ENCODE measurements at places on chromosomes 2 and 18.
A peak's percentile ranks its signal among the peaks of the same experiment; 100 is the strongest.

DNA sequence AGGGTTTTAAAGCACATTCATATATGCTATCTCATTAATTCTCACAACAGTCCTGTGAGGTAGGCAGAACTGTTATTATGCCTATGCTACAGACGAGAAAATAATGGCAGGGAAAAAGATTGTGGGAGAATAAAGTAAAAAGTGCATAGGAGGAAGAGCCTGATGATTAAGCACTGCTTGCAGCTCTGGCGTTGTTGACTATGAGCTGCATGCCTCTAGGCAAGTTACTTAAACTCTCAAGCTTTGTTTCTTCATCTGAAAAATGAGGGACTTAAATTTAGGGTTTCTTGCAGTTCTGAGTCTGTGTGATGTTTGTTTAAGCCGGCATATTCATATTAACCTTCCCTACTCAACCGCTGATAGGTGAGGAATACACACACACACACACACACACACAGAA lies 51.6 kb upstream of the RAPH1 start:
- no peak for DNase-seq

DNA sequence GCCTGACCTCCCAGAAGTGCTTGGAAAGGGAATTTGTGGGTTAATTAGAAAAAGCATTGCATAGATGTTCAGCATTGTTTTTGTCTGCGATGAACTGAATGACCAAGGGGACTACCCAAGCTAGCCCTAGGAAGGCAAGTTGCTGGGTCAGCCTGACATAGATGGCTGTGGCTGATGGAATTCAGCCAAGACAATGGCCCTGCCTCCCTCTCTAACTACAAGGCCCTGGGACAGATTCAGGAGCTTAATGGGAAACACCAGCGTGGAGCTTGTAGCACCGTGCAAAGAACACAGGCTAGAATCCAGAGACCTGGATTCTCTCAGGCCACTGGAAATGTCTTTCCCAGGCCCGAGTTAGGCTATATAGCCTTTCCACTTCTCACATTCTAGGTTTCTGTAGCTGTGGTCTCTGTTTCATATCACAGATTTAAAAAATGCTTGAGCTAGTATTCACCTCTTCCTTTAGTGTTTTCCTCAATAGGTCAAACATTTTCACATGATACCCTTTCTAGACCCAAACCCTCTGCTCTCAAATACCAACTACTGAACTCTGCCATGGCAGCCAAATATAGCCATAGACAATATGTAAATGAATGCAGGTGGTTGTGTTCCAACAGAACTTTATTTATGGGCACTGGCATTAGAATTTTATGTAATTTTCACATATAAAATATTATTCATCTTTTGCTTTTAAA lies 294.3 kb upstream of the MEX3C start:
- DNase-seq, result no peak

- DNase-seq, result no peak
Measured at GRCh38 chr2:144694456-144694855, 174.5 kb upstream of the ZEB2 start.

- DNase-seq, result no peak
Measured at GRCh38 chr18:48139431-48140347, 209.2 kb upstream of the SMAD2 start.

- DNase-seq, result no peak
Measured at GRCh38 chr2:173240083-173240482, 114.6 kb upstream of the CDCA7 start.

GRCh38 chr2:178767094-178768060 lies 39.8 kb downstream of the TTN start:
- no peak for DNase-seq

DNA sequence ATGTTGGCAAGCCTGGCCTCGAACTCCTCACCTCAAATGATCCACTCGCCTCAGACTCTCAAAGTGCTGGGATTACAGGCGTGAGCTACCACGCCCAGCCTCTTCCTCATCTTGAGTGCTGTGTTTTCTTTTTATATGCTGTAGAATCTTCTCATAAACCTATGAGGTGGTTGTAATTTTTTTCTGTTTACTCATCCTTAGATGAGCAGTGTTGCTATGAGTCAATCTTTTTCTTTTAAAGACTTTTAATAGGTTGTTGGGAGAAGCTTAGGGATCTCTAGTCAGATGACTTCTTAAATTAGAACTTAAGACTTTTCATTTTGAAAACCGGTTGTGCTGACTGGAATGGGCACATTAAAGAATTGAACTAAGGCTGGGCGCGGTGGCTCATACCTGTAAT lies 8.7 kb upstream of the AAK1 start:
- no peak for DNase-seq

DNA sequence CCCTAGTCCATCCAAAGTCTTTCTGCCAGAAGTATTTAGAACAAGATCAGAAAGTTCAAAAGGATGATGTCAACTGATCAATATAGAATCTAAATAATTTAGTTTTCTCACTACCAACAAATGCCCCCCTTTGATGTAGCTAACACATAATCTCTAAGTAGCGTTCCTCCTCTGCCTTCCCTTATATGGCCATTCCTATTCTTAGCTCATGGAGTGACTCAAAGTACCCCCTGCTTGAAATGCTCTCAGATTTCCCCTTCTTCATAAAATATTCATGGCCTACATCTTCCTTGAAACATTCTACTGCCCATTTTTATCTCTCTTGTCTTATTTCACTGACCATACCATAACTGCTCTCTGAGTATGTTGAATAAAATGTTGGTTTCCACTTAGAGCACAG lies 151.5 kb downstream of the UPP2 start:
- no peak for DNase-seq

DNA sequence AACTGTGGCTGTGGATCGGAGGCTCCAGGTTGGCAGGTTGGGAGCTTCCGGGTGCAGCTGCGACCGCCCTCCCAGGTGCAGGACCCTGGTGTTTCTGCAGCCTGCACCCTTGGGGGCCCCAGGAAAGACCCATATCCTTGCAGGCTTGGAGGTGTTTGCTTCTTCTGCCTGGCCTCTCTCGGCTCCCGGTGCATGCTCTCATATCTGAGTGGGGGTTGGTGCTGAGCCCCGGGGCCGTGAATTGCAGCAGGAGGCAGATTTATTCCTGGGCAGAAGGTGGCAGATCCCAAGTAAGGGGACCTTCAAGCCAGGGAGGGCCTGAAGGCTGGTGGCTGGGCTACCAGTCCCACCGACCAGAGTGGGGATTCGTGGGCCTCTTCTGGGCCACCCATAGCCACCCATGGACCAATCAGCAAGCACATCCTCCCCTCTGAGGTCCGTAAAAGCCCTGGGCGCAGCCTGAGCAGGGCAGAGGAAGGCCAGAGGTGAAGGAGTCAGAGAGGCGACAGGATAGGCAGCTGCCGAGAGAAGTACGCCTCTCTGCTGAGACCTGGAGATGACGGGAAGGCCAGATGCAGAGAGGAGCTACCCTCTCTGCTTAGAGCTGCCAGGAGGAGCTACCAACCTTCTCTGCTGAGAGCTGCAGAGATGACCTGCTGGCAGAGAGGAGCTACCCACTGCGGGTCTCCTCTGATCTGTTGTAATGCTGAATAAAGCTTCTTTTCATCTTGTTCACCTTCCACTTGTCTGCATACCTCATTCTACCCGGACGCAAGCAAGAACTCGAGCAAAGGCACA lies 1279.0 kb upstream of the LRRTM1 start:
- no peak for DNase-seq

DNA sequence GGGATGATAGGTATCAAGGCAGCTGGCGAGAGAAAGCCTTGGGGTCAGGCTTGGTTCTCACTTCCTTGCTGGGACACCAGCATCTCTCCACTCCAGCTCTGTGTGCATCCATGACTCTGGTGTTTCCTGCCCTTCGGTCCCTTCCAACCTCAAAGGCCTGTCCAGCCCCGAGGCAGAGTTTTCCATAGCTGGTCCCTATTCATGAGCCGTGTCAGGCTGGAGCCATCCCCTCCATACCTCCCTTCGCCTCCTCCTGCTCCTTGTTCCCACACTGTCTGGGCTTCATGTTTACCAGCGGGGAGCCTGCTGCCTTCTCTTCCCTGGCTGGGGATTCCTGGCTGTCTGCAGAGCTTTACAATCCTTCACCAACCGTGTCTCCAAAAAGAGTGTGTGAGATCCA lies 51.2 kb downstream of the DYSF start:
- no peak for DNase-seq

- DNase-seq, result no peak
Measured at GRCh38 chr2:120859814-120860578, 124.3 kb downstream of the GLI2 start.

DNA sequence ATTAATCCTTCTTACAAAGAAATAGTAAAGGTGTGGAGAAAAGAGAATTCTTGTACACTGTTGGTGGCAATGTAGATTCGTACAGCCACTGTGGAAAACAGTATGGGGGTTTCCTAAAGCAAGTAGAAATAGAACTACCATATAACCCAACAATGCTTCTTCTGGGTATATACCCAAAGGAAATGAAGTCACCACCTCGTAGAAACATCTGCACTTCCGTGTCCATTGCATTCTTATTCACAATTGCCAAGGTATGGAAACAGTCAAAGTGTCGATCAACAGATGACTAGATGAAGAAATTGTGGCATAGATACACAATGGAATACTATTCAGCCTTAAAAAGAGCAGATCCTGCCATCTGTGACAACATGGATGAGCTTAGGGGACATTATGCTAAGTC lies 93.4 kb upstream of the TGIF1 start:
- no peak for DNase-seq

- DNase-seq, result peak; percentile 83
Measured at GRCh38 chr2:144332356-144333142, 187.4 kb downstream of the ZEB2 start.

GRCh38 chr2:29053223-29053622 lies 21.1 kb downstream of the PCARE start:
- no peak for DNase-seq

DNA sequence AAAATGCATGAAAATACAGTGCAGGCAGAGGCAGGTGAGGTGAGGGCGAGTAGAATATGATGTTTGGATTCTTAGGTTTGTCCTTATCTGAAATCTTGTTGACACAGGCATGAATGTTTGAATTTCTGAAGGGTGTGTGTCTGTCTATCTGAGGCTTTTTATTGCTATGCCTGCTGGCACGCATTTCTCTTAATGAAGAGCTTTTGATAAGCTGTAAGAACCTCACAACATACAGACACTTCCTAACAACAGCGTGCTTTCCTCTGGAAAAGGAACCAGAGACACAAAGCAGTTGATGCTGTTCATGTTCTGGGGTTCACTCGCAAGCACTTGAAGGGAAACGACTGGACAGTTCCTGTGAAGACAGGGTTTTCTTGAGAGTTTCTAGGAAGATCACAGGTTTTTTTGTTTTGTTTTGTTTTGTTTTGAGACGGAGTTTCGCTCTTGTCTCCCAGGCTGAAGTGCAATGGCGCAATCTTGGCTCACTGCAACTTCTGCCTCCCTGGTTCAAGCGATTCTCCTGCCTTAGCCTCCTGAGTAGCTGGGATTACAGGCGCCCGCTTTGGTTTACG lies 33.3 kb upstream of the CABLES1 start:
- DNase-seq, result no peak

GRCh38 chr2:164430166-164430783 lies 191.0 kb downstream of the GRB14 start:
- DNase-seq, result no peak

DNA sequence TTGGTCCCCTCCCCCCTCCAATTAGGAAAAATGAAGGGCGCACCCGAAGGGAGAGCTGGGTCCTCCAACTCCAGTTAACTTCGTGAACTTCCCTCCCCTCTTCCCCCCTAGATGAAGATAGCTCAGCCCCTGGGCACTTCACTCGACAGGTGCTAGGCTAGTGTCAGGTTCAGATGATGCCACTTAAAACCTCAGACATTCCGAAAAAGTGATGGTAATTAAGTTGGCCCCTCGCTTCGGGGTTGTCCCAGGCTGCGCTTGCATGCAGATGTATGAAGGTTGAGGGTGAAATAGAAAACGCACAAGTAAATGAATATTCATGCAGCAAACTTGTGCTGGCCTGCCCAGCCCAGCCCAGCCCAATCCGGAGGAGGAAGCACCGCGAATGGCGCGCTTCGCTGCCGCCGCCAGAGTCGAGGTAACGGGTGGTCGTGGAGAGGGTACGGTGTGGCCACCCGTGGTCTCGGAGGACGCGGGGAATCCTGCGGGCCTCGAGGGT lies 3.0 kb upstream of the GBX2 start:
- DNase-seq, result no peak

- DNase-seq, result no peak
Measured at GRCh38 chr2:49286045-49286444, 131.7 kb upstream of the FSHR start.

- DNase-seq, result no peak
Measured at GRCh38 chr18:79405019-79405780, 9.5 kb downstream of the NFATC1 start.

DNA sequence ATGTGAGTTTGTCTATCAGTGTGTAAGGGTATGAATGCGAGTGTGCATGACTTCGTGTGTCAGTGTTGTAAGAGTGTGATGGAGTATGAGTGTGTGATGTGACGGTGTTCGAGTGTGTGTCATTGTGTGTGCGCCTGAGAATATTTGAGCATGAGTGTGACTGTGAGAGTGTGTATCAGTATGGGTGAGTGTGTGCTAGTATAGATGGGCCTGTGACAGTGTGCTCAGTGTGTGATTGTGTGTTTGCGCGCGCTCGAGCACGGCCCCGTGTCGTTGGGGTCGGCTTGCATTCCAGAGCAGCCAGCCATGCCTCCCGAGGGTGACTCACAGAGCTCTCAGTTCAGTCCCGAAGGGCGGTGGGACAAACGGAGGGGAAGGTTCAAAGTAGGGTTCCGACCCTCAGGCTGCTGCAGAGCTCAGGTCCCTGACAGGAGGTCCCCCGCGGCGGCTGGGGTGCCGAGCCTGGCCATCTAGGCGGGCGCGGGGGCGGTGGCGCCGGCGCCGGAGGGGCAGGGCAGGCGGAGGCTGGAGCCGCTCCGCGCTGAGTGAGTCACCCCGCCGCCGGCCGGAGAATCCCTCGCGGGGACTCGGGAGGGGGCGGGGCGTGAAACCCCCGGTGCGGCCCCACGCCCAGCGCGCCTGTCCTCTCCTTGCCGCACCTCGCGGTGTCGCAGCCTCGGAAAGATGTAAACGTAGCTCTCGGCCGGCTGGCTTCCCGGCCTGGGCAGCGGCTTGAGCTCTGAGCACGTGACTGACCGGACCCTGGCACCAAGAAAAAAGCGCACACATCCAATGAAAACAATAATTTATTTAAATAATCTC lies 3.8 kb downstream of the DLX2 start:
- DNase-seq, result no peak

GRCh38 chr18:32271672-32272208 lies 81.9 kb downstream of the MEP1B start:
- no peak for DNase-seq

DNA sequence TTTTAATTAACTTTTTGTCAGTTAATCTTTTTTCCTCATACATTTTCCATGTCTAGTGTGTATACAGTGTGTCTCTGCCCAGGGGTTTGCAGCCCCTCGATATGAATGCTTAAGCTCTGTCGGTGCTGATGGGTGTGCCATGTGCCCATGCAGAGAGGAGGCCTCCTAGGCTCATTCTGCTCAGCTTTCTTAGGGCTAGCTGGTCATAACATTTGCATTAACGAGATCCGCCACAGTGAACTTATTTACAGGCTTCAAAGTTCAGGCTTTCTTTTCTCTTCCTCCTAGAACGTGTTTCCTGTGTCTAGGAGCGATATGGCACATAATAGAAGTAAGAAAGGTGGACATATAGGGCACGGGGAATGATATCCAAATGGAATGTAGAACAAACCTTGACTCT lies 783.3 kb downstream of the PLCL1 start:
- no peak for DNase-seq

GRCh38 chr2:25089605-25090315 lies 47.9 kb downstream of the EFR3B start:
- DNase-seq, result no peak

GRCh38 chr2:44230378-44230777 lies 44.9 kb upstream of the SLC3A1 start:
- DNase-seq, result no peak

Measured in stimulated activated CD8-positive, alpha-beta memory T cell treated with anti-CD3 and anti-CD28 coated beads, Interleukin-2, amount 100 ng/mL, for 48 hours (primary cell).